Effector CD4-positive, alpha-beta T cell (primary cell): ENCODE measurements at places on chromosomes 6 and 20.

- no peak for DNase-seq
Observed at GRCh38 chr6:167210375-167211294, 52.9 kb upstream of the GPR31 start.

DNA sequence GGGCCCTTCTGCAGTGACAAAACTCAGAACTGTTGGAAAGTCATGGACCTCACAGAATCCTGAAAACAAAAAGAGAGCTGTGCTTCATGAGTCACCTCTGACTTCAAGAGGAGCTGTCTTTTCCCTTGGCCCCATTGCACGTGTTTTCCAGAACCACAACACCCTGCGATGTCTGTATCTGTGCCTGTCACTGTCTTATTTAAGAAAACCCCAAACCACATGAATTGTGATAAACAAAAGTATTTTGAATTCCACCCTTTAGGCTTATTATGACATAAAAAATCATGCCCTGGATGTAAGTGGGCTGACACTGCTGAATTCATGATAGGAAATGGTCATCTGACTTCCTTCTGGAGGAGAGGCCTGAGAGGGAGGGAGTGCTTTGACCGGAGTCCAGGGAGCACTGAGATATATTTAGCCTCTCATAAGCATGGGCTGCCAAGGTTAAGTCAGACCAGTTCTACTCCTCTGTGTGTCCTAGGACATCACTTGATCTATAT lies 96.4 kb upstream of the DUSP22 start:
- no peak for DNase-seq

DNA sequence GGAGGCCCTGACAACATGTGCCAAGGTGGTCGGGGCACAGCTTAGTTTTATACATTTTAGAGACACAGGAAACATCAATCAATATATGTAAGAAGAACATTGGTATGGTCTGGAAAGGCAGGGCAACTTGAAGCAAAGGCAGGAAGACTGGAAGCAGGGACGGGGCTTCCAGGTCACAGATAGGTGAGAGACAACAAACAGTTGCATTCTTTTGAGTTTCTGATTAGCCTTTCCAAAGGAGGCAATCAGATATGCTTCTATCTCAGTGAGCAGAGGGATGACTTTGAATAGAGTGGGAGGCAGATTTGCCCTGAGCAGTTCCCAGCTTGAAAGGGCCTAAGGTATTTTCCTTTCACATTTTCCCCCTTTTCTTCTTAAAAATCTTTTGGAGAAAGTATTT lies 311.0 kb upstream of the RGS17 start:
- DNase-seq = no peak

DNA sequence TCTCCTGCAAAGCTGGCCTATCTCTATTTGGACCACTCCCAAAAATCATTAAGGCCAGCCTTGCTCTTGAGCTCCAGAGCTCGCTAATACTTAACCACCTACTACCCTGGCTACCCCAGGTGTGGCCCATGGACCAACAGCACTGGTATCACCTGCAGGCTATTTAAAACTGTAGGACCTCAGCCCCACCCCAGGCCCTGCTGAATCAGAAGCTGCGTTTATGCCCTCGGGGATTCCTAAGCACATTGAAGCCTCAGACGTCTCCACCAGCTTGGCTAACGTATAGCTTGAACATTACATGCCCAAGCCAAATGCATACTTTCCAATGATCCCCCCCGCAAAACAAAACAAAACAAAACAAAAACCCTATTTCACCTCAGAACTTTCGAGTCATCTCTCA lies 19.7 kb upstream of the SPAG4 start:
- no peak for DNase-seq

DNA sequence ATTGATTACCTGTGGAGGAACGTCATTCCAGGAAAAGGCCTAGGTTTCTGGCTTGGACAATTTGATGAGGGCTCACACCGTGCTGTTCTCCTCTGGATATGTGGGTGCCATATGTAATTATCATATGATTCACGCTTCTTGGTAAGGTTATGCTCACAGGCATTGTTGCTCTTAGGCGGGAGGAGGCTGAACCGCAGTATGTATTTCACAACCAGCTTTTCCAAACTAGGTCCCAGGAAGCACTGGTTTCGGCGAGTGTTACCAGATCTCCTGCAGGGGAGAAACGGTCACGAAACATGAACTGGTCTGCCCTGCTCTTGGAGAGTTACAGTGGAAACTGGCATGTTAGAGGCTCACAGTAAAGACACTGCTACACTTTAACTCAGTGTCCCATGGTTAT lies 793 bp upstream of the FAM50B start:
- no peak for DNase-seq

DNA sequence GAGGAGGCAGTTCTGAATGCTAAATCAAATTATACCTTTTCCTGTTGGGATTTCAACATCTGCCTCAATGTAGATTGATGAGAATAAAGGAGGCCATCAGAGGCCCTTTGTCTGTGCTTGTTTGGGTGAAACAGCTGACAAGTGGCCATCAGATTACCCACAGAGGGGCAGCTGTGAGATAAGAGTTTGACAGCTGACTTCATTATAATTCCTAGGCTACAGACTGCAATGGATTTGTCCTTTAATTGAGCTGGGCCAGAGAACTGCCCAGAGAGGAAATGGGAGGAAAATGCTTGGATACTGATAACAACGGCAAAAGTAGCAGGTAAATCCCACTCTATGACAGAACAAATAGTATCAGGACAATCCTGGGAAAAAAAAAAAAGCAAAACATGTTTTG lies 649.4 kb downstream of the HDGFL1 start:
- no peak for DNase-seq

DNA sequence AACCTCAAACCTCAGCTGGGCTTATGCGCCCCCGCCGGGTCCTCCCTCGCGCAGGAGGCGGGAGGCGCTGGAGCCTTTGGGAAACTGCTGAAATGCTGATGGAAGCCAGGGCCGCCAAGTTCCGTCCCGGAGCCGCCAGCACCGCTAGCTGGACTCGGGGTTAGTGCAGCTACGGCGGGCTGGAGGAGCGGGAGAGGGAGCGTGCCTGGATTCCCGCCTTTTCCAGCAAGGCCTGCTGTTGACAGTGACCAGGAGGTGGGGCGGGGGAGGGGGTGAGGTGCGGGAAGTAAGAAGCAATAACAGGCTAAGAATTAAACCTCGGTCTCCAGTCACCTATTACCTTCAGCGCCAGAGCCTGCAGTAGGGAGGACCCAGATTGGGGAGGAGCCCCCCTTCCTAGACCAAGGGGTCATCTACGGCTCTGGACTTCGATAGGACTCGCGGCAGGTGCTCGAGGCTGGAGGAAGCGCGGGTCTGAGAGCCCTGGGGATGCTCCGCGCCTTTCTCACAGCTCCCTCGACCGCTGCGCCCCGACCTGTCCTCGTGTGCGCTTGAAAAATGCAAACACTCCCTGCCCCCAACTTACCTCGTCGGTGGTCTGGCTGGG lies 20.5 kb downstream of the COL9A1 start:
- DNase-seq = no peak

DNA sequence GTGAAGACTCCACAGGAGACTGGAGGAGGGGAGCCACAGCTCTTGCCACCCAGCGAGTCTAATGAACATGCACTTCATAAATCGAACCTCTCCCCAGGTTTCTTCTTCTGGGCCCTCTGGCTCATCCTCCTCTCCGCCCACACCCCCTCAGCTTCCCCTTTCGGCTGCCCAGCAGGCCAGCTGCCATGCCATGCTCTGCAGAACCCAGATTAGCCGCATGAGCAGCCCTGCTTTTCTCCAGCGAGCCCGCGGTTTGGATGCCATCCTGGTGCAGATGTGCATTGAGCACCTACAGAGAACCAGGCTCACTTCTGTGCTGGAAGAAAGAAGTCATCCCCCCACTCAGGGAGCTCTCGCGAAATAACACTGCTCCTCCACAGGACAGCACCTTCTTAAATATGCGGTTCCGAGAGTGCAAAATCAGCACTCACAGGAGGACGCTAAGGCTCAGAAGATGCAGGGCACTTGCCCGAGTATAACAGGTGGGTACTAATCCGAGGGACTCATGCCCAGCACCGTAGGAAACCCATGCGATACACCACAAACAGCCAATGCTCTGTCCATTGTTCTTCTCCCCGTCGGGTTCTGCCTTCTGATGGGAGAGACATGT lies 143.0 kb upstream of the THBS2 start:
- DNase-seq = no peak

DNA sequence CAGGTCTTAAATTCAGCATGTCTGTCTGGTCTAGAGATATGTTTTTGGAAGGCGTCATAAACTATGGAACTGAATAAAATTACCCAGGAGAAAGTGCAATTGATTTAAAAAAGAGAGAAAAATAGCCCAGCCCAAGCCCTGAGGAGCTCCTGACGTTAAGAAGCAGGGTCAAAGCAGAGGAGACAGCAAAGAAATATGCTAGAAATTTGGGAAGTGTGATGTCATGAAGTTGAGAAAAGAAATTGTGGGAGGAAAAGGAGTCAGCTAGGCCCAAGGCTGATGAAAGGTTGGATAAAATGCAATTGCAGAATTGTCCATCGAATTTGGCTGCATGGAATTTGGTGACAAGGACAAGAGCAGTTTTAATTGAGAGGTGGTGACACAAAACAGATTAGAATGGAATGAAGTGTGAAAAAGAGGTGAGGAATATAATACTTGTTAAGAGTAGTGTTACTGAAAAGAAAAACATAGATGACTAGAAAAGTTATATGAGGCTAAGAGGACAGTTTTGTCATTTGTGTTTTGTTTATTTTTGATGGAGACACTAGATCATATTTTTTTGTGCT lies 381.6 kb downstream of the LAMA2 start:
- DNase-seq = no peak

DNA sequence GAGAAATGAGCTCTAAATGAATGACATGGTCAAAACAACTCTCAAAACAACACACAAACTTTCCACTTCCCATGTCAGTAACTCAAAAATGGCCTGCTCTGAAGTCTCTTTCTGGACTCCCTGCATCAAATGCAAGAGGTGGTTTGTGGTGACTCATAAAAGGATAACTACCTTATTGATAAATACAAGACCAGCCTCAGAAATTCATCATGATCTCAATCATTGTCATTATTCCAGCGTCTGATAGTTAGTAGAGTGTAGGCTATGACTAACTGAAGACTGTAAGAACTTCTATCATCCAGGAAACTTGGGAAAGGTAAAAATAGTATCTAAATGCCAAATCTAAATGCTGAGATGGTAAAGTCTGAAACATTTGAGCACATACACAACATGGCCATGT lies 369.4 kb downstream of the BMP2 start:
- DNase-seq = no peak

DNA sequence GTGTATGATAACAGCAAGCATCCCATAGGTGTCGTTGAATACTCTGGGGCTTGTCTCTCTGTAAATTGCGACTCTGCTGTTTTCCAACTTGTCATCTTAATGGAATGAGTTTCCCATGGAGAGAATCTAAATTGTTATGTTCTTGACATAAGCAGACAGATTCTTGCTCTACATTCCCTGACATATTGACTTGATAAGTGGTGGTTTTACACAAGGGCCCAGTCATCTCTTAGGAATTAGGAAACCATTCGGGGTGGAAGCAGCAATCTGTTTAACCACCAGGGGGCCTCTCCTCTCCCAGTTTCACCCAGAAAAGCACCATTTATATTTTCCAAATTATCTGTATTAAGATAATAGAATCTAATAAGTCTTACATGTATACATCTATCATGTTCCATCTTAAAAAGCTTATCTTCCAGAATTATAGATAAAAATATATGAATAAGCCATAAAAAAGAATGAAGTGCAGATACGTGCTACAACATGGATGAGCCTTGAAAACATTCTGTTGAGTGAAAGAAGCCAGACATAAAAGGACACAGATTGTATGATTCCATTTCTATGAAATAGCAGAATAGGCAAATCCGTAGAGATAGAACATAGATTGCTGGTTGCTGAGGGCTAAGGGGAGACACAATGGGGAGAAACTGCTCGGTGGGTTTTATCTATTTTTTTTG lies 23.1 kb upstream of the MROH8 start:
- no peak for DNase-seq

- DNase-seq = no peak
Observed at GRCh38 chr6:127533011-127533410, 13.9 kb upstream of the MTCL3 start.

- no peak for DNase-seq
Observed at GRCh38 chr6:104597541-104598050, 262.1 kb downstream of the HACE1 start.

GRCh38 chr6:78808356-78808891 lies 58.9 kb upstream of the IRAK1BP1 start:
- DNase-seq = no peak

- no peak for DNase-seq
Observed at GRCh38 chr20:64224351-64225170, 31.0 kb upstream of the PCMTD2 start.

GRCh38 chr6:87287251-87287650 lies 35.1 kb upstream of the SMIM8 start:
- DNase-seq = no peak

- no peak for DNase-seq
Observed at GRCh38 chr6:18752278-18753068, 365.3 kb downstream of the RNF144B start.

DNA sequence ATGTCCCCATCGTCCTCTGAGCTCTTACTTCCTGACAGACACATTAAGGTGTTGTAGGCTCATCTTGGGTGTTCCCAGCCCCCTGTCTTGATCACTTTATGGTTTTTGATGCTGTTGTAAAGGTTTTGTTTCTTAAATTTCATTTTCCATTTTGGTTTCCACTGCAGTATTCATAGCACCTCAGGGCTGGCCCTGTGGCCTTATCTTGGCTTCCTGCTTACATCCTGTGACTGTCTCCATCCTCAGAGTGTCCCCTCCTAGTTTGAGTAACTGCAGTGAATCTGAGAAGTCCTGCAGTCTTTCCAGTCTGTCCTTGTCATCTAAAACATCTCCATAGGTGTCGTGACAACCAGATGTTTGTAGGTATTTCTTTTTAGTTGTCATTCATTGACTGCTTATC lies 50.9 kb downstream of the JARID2 start:
- DNase-seq = no peak
